ENCODE measurements at places on chromosomes 3 and 15.

DNA sequence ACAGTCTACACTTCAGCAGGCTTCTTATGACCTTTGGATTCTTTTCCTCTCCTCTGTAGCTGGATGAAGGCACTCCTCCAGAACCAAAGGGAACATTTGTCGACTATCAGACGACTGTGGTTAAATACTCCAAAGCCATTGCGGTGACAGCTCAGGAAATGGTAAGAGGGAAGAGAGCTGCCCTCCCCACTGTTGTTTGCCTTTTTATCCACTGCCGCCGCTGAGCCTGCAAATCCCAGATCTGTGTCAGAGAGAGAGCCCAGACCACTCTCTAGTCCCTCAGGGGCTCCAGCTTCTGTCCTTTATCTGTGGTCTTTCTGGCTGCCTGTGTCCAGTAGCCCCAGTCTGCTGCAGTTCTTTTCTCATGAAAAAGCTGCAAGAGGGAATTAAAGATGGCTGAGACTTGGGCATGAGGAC lies 261.5 kb upstream of the TPM1 start:
- DNase-seq, result no peak

- DNase-seq, result no peak
Measured at GRCh38 chr3:105465251-105465853, 98.6 kb downstream of the ALCAM start.

DNA sequence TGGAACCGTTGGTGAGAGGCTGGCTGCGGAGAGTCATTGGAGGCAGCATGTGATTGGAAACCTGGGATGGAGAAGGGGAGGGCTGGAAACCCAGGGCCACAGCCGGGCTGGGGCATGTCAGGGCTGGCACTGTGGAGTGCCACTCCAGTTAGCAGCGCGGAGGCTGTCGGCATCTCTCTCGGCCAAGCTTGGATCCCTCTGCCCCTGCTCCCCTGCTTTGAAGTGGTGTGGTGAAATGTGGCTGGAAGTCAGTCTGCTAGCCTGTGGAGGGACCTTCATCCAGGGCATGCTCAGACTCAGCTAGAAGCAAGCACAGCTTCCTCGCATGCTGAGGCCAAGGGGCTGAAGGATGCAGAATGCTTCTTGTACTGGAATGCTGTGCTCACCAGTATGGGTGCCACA lies 13.5 kb downstream of the SLCO3A1 start:
- no peak for DNase-seq

- no peak for DNase-seq
Measured at GRCh38 chr15:33955945-33956344, 12.4 kb upstream of the CHRM5 start.

DNA sequence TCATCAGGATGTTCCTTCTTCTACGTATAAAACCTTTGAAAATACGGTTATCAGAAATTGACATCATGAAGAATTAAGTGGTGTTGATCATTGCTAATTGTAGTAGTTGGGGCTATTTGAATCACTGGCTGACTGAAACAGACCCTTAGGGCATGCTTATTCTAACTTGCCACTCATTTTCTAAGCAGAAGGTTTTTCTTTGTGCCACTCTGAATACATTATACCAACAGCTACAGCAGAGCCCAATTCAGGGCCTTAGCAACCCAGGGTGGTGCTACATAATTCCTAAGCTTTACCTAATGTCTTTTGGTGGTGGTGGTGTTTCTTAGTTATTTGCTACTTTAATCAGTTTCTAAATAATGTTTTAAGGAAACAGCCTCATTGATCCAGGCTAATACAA lies 524.2 kb downstream of the NLGN1 start:
- no peak for DNase-seq

DNA sequence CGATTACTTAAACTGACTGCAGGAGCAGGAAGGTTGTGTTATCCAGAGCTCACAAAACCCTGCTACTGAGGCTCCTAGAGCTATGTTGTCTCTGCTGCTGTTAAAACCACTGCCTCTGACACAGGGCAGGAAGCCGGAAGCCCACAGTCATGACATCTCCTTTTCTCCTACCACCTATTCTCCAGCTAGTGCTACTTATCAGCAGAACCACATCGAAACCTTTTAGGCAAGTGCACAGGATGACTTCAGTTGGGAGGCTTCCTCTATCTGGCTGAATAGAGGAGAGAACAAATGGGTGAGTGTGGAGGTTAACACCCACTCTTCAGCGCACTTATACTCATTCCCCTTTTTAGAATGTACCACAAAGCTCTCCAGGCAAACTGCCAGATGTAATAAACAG lies 638.0 kb downstream of the OTOL1 start:
- DNase-seq, result no peak

DNA sequence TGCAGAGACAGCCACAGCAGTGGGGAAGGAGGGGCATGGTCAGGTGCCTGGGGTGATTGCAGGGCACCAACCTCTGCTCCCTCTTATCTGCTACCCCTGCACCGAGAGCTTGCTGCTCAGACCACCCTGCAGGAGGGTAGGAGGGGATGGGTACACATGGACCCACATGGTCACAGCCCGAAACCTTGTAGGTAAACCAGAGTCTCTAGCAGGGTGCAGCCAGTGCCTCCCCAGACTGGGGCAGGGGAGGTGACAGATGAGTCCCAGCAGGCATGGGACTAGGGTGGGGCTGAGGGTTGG lies 49.2 kb downstream of the FAH start:
- no peak for DNase-seq

DNA sequence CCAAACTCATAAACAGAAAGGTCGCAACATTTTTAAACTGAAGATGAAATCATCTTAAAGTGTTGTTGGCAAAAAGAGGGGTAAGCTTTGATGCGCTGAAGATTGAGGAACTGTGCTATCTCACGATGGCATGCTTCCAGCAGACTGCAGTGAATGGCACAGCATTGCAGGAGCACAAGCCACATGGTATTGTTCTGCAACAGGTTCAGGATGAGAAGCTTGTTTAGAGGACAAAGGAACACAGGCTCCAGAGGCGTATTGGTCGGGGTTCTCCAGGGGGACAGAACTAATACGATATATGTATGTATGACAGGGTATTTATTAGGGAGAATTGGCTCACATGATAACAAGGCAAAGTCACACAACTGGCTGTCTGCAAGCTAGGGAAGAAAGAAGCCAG lies 13.8 kb upstream of the PLD1 start:
- DNase-seq, result no peak

- DNase-seq, result no peak
Measured at GRCh38 chr15:83306561-83306960, 22.1 kb upstream of the BNC1 start.

GRCh38 chr3:154427685-154428285 lies 2.2 kb downstream of the GPR149 start:
- no peak for DNase-seq

DNA sequence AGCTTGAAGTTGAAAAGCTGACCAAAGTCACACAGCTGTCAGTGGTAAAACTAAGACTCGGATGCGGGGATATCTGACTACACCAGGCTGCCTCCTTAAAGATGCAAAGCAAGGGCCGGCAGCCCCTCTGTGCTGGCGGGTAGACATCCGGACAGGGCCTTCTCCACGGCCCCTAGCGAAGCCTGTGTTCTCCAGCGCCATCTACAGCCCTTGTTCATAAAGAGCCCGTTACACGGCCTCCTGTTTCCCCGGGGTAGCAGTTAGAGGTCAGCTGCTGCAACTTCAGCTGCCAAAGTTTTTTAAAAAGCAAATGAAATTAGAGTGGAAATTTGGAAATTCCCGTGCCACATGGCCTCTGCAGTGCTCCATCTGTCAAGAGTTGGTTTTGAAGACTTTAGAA lies 383.0 kb downstream of the TBL1XR1 start:
- DNase-seq, result no peak

- DNase-seq, result no peak
Measured at GRCh38 chr3:126293370-126294082, 63.7 kb downstream of the KLF15 start.

DNA sequence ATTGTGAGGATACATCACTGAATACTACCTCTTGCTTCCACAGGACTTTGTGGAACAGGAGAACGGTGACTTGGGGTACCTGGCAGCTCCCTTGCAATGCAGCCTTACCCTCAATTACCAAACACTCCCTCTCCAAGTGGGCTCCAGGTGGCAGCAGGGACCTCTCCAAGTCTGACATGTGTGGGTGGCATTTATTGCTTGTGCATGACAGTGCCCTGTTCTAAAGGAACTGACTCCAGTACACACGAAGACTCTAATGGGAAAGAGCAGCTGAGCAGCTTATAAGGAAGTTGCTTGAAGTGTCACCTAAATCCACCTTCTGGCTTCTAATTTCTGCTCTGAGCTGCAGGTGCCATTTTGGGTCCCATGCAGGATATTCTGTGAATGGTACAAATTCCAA lies 174.1 kb upstream of the SLCO3A1 start:
- DNase-seq, result no peak

GRCh38 chr3:115930922-115931321 lies 307.6 kb downstream of the GAP43 start:
- no peak for DNase-seq

DNA sequence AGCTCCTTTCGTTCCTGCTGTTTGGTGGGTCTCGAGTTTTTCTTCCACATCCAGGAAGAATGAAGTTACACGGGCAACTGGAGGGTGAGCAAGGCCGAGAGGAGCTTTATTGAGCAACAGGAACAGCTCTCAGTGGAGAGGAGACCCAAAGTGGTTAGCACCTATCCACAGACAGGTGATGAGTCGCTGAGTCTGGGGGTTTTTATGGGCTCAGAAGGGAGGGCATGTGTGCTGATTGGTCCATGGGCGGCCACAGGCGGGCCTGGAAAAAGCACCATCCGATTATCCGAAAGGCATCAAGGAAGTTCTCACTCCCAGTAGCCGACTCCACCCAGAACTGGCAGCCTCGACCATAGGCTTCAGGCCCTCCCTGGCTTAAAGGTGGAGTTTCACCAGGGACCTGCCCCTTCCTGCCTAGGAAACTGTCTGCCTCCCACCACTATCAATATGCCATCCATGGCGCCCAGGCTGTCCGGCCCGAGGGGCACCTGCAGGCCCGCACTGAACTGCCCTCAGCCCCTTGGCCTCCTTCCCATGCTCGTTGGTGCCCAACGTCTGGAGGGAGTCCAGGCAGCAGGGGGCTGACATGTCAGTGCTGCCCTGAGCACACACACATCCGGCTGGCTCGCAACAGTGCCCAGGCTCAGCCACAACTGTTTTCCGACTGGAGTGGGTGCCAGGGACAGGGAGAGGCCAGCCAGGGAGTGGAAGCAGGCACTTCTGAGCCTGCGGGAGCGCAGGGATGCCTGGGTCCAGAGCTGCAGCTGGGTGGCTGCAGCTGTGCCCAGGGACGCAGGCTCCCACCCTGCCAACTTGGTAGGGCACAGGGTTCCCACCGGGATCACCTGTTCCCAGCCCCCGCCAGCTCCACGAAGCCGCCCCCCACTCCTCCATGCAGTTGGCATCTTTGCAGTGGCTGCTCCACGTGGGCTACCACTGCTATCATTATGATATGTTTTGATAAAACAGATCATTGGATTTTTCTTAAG lies 170.2 kb downstream of the FNDC3B start:
- DNase-seq, result no peak

- no peak for DNase-seq
Measured at GRCh38 chr3:34263101-34263621, 464.7 kb downstream of the PDCD6IP start.

DNA sequence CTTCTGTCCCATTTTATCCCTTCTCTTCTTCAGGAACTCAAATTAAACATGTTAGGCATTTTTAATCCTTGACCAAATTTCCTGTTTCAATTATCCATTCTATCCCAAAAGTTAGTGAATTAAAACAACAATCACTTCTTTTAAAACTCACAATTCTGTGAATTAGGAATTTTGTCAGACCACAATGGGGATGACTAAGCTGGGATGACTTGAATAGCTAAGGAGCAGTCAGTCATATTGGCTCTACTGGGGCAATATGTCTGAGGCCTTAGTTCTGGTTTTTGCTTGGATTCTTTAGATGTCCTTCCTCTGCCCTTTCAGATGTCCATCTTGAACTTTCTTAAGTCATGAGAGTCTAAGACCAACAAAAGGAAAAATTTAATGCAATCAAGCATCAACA lies 178.2 kb upstream of the TGFBR2 start:
- no peak for DNase-seq
